NCI-H187 (cell line): ENCODE measurements at places on chromosomes 4 and X.

GRCh38 chr4:133839326-133839725, 362.3 kb downstream of the PABPC4L start:
- DNase-seq: no peak

GRCh38 chr4:135838889-135839288, 1637.3 kb upstream of the PABPC4L start:
- DNase-seq: no peak

DNA sequence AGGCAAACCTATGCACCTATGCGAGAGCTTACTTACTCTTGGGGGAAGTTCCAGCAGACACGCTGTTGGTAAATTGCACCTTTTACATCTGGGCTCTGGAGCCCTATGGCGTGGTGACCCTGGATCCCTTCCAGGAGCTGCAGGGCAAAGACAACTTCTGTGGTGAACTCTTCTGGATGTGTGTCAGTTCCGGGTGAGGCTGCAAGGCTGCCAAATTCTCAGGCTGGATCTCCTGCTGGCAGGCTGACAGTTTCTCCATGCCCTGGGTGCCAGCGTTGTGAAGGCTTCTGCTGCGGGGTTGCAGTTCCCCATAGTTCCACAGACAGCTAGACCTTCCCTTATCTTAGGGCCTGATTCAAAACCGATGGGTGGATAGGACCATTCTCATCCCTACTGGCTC, 37.9 kb downstream of the RAP2C start:
- DNase-seq: no peak

GRCh38 chrX:46716796-46717195, 42.1 kb downstream of the SLC9A7 start:
- DNase-seq: no peak

GRCh38 chrX:81201071-81201470, 642 bp downstream of the HMGN5 start:
- DNase-seq: no peak

- no peak for DNase-seq
These were observed 244.3 kb upstream of the DCAF8L1 start for GRCh38 chrX:28225513-28225912.

DNA sequence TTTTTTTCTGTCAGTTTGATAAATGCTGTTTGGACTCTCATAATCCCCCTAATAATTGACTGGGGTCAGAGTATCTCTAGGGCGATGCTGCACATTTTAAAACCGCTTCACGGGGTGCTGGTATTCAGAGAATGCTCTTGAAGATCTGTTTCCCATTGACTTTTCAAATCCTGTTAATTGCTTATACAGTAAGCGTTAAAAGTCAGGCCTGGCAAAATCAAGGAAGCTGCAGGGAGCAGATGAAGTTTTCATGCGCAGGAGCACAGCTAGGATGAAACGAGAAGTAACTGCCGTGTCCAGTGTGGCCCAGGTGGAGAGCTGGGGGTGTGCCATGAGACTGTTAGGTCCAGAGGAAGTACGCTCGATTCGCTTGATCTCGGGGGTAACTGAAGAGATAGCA, 312.9 kb downstream of the TRIML1 start:
- DNase-seq: no peak

GRCh38 chr4:30716158-30716557, 4.0 kb upstream of the PCDH7 start:
- DNase-seq: no peak

DNA sequence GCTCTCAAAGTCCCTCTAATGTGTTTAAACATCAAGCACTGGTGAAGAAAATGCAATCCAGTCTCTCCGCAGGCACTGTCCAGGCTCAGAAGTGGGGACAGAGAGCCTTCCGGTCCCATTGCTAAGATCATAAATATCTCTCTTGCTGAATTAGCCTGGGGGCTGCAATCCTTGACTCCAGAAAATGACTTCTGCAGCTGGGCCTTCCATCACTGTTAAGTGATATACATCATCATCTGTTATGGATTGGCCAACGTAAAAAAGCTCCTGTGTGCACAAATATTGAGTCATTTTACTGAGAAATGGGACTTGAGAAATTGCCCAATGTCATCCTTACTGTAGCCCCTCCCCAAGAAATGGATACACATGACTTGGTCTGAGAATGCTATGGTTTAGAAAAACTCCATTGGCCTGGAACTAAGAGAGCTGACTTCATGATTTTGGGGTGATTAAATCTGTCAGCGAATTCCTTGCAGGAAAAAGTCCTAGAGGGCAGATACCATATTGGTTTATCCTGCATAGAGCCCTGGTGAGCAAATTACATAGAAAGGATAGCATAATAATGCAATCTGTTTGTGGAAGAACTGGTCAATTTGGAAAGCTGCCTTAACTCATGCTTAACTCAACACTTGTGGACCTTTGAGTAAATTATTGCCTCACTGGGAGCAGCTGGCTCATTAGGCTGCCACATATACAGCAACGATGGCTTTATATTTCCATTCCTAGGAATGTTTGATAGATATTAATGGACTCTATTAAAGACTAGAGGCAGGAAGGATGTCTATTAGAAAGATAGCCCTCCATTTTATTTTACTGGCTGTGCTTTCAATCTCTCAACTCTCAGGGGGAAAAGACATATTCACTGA, 346.1 kb downstream of the GBA3 start:
- no peak for DNase-seq

DNA sequence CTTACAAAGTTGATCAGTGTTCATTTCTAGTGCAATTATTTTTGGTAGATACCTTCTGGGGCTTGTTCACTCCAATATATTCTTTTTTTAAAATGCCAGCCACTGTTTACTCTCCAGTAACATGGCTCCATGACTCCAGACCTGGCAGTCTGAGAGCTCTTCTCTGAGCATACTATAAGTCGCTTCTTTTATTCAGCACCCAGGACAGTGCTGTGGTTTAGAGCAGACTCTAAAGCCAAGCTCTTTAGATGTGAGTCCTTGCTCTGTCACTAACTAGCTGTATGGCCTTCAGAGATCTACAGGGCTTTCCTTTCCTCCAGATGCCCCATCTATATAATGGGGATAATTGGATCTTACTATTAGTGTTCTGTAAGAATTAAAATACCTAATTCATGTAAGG, 200.2 kb upstream of the FAM241A start:
- no peak for DNase-seq

- DNase-seq: no peak
These were observed 213.0 kb upstream of the FAT4 start for GRCh38 chr4:125101719-125102118.

- no peak for DNase-seq
These were observed 529.7 kb upstream of the BOD1L1 start for GRCh38 chr4:14157262-14157661.

DNA sequence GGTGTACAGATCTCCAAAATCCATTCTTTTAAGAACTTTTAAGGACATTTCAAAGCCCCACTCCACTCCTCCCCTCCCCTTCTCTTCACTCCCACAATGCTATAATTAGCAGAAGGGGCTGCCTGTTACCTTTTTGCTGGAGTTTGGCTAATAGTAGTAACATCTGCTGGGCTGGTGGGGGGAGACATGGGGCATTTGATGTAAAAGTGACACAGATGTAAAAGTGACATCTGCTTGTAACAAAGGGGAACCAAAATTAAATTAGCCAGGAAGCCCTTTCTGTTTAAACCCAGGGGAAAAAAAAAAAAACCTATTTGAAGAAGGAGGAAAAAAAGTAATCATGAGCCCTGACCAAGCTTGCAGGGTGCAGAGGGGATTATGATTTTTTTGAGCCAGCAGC, 5.4 kb upstream of the PHOX2B start:
- DNase-seq: no peak

DNA sequence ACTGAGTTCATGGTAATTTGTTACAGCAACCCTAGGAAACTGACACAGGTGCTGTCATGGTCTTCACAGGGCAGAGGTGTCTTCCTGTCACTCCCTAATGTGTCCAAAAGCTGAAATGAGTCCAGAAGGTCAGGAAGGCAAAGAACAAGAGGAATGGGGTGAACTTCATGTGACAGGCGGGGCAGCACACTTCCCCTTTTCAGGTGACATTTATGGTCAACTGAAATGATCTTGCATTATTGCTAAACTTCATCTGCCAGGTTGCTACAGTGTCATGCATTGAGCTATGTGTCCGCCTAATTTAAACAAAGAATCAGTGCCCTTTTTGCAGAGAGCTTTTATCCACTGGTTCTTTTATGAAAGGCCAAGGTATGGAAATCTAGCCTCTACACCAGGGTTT, 15.9 kb upstream of the CCDC149 start:
- no peak for DNase-seq

- no peak for DNase-seq
These were observed 2.9 kb upstream of the OTUD5 start for GRCh38 chrX:48960291-48960690.

DNA sequence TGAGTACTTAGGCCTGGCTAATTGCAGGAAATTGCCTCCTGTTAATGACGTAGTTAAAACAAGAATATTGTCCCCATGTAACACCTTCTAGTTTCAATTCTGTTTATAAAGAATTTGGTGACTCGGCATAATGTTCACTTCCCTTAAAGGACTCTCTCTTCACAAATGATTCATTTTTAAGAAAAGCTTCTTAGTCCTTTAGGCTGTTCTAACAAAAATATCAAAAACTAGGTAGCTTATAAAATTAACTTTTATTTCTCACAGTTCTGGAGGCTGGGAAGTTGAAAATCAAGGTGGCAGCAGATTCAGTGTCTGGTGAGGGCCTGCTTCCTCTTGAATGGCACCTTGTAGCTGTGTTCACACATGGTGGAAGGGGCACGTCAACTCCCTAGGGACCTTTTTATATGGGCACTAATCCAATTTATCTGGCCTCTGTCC, 23.8 kb downstream of the COL25A1 start:
- no peak for DNase-seq

GRCh38 chr4:99746443-99746842, 70.2 kb upstream of the DAPP1 start:
- DNase-seq: no peak

DNA sequence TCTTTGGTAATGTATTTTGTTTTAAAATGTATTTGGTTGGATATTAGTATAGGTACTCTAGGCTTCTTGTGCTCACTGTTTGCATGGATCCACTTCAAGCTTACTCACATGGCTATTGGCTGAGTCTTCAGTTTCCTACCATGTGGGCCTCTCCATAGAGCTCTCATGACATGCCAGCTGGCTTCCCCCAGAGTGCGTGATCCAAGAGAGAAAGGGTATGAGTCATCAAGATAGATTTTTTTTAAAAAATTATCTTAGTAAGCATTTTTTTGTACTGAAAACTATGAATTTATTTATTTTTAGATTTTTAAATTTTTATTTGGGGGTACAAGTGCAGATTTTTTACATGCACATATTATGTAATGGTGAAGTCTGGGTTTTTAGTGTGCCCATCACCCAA, 219.1 kb upstream of the AMOT start:
- DNase-seq: no peak

DNA sequence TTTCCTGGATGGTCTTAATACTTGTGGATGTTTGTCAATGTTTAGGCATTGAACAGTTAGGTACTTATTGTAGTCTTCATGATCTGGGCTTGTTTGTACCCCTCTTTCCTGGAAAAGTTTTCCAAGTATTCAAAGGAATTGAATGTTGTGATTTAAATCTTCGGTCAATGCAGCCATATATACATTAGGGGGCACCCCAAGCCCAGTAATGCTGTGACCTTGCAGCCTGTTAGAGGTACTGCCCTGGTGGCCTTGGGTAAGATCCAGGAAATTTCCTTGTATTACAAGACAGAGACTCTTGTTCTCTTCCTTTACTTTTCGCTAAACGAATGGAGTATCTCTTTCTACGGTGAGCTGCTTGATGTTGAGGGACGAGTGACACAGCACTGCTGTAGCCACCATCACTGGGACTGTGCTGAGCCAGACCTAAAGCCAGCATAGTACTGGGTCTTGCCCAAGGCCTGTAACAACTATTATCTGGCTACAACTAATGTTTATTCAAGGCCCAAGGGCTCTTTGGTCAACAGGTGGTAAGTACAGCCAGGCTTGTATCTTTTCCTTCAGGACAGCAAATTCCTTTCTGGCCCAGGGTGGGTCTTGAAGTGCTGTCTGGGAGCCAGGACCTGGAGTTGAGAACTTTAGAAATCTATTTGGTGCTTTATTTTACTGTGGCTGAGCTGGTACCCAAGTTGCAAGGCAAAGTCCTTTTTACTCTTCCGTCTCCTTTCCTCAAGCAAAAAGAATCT, 118.3 kb upstream of the ATOH1 start:
- DNase-seq: no peak

- no peak for DNase-seq
These were observed 23.0 kb downstream of the GRXCR1 start for GRCh38 chr4:42915484-42915883.

- no peak for DNase-seq
These were observed 16.8 kb downstream of the BANK1 start for GRCh38 chr4:101807351-101807750.

- no peak for DNase-seq
These were observed 209.5 kb downstream of the PCDH7 start for GRCh38 chr4:30929649-30930048.

GRCh38 chr4:101972791-101973190, 182.3 kb downstream of the BANK1 start:
- DNase-seq: no peak

GRCh38 chr4:165723051-165723795, 149.8 kb upstream of the TLL1 start:
- DNase-seq: no peak

DNA sequence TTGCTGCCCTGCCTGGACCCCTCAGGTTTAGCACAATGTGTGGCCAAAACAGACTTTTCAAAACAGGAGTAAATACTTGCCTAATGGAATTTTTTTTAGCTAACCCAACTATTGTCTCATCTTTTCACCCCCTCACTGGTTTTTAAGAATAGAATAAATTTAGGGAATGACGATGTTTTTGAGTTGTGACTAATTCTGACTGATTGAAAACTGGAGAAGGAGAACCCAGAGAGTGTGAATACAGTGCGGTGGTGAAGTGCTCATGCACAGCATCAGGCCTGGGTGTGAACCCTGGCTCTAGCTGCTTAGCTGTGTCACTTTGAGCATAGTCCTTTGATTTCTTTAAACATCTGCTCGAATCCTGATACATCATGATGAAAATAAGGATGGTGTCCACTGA, 10.5 kb downstream of the ANTXR2 start:
- DNase-seq: no peak

DNA sequence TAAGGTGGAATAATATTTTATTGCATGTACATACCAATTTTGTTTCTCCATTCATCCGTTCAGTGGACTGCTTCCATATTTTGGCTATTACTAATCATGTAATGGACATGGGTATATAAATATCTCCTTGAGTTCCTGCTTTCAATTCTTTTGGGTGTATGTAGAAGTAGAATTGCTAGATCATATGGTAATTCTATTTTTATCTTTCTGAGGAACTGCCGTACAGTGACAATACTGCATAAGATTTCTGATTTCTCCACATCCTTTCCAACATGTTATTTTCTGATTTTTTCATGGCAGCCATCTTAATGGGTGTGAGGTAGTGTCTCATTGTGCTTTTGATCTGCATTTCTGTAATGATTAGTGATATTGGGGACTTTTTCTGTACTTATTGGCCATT, 19.2 kb downstream of the ALPK1 start:
- DNase-seq: no peak

DNA sequence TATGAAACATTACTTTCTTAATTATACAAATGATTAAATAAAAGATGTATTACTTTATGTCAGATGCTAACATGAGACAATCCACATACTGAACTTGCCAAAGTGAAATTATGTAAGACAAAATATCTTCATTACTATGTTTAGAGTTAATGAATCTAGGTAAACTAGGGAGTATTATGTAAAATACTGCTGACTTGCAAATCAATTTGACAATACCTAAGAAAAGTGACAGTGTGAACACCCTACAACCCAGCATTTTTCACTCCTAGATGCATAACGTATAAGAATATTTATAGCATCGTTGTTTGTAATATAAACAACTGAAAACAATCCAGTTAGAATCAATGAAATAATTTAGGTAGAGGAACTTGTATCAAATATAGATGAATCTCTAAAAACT, 546.3 kb downstream of the MAGEB5 start:
- DNase-seq: no peak
